Osteoblast (primary cell): ENCODE measurements at places on chromosomes 7 and 10.

- no peak for DNase-seq
Observed at GRCh38 chr7:83930262-83930661, 264.3 kb downstream of the SEMA3A start.

GRCh38 chr10:5041471-5042023 lies 37.9 kb upstream of the AKR1C2 start:
- DNase-seq, result no peak

GRCh38 chr7:139582130-139582650 lies 58.7 kb downstream of the CLEC2L start:
- no peak for DNase-seq

DNA sequence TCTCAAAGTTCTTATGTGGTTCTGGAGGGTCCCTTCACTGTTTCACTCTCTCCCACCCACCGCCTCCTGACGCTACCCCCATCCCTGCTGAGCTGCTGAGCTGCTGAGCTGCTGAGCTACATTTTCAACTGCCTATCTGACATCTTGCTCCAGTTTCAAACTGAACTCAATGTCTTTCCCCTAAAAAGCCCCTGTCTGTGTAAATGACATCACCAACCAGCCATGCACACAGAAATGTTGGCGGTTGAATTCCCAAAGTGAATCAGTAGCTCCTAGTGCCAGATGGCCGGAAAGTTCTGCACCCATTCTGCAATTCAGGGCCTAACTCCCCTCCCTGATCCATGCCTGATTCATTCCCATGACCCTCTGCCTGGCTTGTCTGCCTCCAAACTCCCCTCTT lies 71.2 kb downstream of the WNT2 start:
- peak; percentile 86 for DNase-seq
